ENCODE measurements at places on chromosomes 6 and 20. TPM values are rescaled to one million over a fixed set of nuclear protein-coding genes. Genes with fewer than 3 reads are reported as not detected.

DNA sequence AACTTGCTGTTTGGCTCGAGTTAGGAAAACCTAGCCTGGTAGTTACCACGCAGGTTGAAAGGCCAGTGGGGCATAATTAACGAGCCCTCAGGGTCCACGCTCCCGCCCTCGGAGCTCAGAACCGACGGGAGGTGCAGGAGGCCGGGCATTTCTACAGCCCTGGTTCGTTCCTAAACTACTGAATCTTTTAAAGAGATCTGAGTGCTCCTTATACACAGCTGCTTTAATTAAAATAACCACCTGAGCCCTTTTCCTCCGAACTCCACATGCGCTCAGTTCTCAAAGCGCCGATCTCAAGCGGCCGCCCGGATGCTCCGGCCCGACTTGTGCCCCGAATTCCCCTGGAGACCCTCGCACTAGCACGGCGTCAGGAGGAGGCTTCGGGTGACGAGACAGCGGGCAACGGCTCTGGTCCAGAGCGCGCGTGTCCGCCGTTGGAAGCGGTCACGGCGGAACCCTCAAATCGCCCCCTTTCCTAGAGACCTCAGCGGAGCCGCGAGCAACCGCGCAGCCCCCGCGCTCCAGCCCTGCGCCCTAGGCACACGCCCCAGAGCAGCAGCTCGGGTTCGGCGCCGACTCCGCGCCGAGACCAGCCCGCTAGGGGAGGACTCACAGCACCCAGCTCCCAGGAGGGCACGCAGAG lies 397 bp downstream of the WDR27 start:
- DNase-seq = no peak

DNA sequence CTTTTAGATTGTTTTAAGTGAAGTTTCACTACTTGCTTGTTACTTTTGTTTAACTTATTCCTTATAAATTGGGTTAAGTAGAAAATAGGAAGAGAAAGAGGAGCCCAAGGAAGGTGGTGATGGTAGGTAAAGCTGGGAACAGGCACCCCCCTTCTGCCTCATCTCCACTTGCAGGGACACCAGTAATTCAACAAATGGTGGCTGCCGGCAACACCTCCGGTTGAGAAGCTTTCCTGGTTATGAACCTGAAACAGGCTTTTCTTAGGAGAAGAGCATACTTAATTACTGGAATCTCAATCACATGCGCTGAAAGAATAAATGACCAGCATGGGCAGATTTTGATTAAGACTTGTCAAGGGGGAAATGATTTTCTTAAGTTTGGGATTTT lies 158.9 kb upstream of the ZNF217 start:
- no peak for DNase-seq

- DNase-seq = peak; percentile 49
Observed at GRCh38 chr6:89605861-89606260, 32.7 kb downstream of the LYRM2 start.

DNA sequence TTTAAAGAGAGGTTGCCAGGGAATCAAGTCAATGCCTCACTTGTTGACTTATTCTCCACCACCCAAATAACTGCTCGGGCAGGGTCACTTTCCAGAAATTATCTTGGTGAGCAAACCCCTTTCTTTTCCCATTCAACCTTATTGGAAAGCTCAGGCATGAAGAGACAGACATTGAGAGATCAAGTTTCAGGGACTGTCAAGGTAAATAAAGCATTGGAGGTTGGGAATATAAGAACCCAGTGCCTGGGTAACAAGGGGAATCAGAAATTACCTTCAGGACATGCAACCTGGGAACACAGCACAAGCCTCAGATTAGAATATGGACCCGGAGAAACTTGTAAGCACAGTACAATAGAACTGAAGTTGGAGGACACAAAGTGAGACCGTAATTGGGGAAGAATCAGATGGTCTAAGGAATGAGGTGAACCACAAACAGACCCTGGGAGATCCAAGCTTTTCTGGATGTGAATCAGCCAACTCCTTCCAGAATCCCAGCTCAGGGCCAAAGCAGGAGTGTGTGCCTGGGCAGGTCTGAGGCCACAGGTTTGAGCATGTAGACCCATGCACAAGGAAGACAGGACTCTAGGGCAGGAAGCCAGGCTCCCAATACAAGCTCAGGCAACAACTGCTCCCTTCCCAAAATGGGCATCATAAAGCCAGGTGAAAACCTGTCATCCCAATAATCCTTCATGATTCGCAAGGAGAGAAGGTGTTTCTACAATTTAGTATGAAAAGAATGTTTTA lies 512.8 kb downstream of the MAFB start:
- DNase-seq = no peak

NKAIN2 gene
- total RNA-seq = 0.42 TPM

QRSL1 gene
- 9.0 TPM for total RNA-seq

Measured in mesenteric fat pad (tissue), 1 donor.